ENCODE measurements at places on chromosomes 13 and 19.

DNA sequence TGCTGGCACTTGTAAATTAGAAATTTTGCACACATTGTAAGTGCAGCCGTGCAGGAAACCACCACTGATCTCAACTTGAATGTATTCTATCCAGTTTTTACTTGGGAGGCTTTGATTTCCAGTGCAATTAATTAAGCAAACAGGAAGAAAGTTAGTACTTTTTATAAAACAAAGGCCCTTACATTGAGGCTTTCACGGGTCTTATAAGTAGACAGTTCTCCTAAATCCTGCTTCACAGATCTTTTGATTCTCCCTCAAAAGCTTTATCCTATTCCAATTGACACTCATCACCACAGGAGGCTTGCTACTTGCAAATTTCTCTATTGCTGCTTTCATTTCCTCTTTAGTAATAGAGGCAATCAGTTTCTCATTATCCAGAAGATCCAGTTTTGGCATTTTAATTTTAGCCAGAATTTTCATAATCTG lies 90.1 kb downstream of the ERCC5 start:
- no peak for DNase-seq

DNA sequence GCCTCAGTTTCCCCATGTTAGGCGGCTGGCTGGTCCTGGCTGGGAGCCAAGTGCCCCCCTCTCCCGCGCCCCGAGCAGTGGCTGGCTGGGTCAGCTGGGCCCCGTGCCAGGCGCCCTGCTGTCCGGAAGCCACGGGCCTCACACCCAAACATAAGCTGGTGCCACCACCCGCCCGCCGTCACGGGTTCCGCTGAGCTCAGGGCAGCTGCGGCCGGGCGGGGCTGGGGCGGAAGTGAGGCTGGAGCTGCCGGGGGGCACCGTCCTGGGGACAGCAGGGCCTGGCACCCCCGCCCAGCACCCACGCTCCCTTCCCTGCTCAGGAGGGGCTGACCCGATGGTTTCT lies 19.3 kb downstream of the HCN2 start:
- no peak for DNase-seq

DNA sequence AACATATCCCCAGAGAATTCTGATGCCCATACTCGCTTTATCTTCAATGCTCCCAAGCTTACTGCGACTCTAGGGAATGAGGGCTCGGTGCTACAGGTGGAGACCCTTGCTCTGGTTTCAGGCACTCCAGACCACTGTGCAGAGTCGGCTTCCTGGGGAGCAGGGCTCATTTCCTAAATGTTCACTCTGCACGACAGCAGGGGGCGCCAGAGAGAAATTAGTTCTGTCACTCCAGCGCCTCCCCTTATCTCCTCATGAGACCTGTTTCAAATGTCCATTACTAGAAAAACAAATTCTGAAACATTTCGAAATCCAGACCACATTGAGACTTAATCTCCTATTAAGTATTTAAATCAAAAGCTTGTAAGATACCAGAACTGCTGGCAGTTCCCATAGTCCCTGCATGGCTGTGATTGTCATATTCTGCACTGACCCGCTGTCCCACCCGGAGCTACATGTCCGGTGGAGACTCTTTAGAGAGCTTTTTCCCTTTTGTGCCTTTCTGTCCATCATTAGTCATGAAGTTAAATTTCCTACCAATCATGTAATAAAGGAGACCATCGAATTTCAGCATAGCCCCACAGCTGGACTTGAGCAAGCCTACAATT lies 22.4 kb downstream of the EPSTI1 start:
- no peak for DNase-seq

GRCh38 chr19:28585796-28586195 lies 627.2 kb downstream of the UQCRFS1 start:
- DNase-seq = no peak

DNA sequence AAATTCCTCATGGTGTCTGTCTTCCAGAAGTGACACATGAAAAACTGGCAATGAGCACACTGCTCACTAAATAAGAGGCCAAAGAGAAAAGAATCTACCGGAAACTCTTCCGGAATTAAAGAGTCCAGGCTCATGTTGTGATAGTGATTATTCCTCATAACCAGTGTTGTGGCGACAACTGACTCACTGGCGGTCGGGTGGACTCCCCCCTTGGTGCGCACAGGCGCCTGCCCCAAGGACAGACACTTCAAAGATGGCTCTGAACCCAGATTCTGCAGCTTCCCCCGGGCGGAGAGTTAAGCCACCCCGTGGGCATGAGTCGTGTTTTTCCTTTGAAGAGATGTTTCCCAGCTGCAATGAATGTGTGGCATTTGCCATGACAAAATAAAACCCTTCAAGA lies 10.3 kb downstream of the IL17D start:
- peak; percentile 8 for DNase-seq

GRCh38 chr13:28671126-28671792 lies 12.3 kb downstream of the POMP start:
- no peak for DNase-seq

DNA sequence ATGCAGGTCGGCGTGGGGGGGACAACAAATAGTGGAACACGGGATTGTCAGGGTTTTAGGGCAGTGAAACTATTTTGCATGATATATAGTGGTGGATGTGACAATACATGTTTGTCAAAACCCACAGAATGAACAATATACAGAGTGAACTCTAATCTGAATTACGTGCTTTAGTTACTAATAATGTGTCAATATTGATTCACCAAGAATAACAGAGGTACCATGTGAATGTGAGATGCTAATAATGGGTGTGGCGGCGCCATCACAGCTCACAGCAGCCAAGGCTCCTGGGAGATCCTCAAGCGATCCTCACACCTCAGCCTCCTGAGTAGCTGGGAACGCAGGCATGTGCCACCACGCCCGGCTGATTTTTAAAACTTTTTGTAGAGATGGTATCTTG lies 12.9 kb downstream of the ELAVL1 start:
- no peak for DNase-seq

- DNase-seq = no peak
These were observed 116.6 kb upstream of the MCF2L start for GRCh38 chr13:112852392-112852791.

- DNase-seq = no peak
These were observed 5.7 kb downstream of the COL5A3 start for GRCh38 chr19:10004617-10005016.

GRCh38 chr13:37288057-37288720 lies 182.7 kb upstream of the CSNK1A1L start:
- no peak for DNase-seq

DNA sequence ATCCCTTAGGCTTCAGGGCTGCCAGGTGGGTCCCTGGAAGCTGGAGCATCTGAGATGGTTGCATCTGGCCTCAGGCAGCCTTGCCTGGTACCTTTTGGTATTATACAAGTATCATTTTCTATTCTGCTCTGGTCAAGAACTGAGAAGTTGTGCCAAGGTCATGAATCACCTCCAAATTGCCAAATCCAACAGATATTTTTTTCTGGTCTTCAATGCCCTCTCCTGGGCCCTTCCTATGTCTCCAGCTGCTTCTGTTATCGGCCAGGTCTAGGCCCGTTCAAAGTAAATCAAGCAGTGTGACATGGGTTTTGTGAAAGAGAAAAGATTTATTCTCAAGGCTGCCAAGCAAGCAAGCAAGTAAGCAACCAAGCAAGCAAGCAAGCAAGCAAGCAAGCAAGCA lies 271.1 kb upstream of the MAB21L1 start:
- no peak for DNase-seq
